ENCODE measurements at places on chromosomes 16 and 17.

DNA sequence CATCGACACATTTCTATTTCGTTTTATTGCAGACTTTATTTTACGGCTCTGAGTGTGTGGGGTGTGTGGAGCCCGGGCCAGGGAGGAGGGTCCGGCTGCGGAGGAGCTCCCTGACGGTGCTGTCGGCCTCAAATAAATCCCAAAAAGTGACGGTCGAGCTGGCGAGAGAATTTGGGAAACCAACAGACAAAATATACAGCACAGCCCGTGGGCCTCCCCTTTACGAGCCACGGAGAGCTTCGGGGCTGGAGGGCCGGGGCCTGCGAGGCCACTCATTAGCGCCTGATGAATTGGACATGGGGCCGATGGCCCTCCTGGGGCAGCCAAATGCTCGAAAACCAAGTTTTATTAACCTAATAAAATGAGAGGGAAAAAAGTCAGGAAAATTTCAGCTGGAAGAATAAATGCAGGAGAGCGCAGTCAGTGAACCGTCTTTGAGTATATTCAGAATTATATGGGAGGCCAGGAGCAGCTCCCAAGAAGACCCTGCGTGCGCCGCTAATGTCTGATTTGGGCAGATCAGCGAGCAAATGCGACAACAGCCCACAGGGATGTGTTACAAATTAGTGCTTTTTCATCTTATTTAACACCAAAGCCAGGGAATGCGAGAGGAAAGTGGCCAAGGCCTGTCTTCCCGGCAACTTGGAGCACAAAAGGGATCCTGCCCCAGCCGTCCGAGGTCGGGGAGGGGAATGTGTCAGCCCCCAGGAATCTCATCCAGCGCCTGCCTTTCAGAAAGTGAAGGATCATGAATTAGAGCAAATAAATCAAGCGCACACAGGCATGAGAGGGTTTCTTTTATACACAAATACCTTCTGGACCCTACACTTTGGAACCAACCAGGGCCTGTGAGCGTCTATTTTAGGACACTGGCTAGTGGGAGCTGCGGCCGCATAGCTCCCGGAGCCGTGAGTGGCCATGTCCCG is 249.1 kb downstream of the C16orf95 start:
- peak; percentile 38 for DNase-seq

GRCh38 chr17:77493238-77493820 is 352.6 kb downstream of the SEC14L1 start:
- no peak for DNase-seq

GRCh38 chr16:50702725-50703124 is 9.3 kb downstream of the NOD2 start:
- DNase-seq = no peak

DNA sequence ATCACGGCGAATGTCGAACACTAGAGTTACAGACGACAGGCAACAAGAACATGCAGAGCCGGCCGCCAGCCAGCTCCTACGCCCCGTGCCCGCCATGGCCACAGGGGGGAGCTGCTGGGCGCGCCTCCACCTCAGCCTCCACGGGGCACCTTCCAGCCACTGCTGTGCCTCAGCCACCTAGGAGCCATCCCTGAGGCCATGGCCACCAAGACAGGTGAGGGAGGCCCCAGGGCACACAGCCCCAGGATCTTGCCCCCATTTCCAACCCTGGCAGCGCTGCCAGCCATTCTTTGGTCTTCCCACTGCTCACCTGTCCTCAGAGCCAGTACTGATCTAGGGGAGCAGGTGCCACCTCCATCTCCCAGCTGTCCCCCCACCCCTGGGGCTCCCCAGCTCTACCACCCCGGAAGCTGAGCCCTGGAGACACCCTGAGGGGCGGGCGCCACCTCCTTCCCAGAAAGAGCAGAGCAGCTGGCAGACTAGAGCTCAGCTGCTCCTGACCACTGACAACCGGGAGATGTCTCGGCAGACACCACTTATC is 11.8 kb downstream of the GNPTG start:
- DNase-seq = peak; percentile 14

DNA sequence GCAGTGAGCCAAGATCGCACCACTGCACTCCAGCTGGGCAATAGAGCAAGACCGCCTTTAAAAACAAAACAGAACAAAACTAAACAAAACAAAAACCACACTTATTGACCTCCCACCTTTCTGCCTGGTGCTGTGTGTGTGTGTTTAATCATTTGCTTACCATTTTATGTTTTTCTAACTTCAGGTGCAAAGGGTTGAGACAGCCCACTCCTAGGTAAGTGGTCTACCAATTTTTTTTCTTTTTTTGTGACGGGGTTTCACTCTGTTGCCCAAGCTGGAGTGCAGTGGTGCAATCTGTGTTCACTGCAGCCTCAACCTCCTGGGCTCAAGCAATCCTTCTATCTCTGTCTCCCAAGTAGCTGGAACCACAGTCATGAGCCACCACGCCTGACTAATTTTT is 65.8 kb downstream of the SALL1 start:
- no peak for DNase-seq
